ENCODE measurements at places on chromosomes 3 and 15. TPM values are rescaled to one million over a fixed set of nuclear protein-coding genes. Genes with fewer than 3 reads are reported as not detected.

The OXTR gene
- total RNA-seq: 0.63 TPM

The PAK6 gene
- 0.12 TPM for total RNA-seq

The GRM2 gene
- total RNA-seq: not detected

The XCR1 gene
- not detected for total RNA-seq

The CSPG4 gene
- 24.7 TPM for total RNA-seq

DNA sequence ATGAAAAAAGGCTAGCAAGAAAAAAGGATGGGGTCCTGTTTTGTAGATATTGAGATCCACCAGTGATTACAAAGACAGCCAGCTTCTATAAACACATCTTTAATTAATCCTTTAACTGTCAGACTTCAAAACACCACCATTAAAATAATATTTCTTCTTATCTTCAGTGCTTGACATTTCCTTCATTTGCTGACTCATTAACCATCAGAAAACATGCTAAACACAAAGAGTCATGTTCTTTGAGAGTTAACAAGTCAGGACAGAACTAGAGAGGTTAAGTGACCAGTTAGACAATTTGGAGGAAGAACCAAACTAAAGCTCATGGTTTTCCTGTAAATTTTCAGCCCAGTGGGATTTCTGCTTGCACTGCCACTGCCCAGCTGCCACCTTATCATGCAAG lies 111.4 kb downstream of the MEIS2 start:
- DNase-seq: no peak

DNA sequence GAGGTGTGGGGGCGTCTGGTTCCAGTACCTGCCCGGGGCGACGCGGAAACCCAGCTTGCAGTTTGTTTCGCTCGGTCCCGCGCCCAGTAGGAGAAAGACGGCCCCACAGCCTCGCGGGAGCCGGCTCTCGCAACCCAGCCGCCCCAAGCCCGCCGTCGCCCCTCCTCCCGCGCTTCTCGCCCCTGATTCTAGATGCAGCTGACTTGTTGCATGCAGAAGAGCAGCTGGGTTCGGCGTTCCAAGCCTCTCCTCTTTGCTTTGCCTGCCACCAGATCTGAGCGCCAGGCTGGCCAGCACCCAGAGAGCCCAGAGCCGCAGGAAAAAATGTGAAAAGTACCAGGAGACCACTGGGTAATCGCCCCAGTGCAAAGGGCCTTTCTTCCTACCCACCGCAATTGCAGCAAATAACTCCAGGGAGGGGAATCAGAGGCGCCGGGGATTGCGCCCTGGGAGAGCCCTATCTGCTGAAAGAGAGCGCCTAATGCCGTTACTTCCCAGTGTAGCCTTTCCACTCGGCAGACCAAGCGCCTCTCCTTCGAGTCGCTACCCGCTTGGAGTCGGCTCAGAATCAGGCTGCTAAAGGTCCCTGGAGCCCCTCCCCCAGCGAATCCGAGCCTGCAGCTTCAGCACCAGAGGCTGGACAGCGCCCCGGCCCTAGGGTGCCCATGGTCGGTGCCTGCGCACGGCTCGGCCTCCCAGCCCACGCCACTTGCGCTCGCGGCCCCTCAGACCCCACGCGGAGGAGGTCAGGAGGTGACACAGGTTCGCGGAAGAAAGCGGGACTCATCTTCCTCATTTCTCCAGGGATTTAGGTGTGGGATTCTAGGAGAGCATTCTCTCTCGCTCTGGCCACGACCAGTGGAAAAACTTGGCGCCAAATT lies 15.7 kb upstream of the AEN start:
- peak; percentile 40 for DNase-seq

GRCh38 chr3:113193288-113193687 lies 18.1 kb upstream of the BOC start:
- DNase-seq: no peak

- no peak for DNase-seq
Observed at GRCh38 chr15:85172846-85173490, 191.3 kb downstream of the PDE8A start.

DNA sequence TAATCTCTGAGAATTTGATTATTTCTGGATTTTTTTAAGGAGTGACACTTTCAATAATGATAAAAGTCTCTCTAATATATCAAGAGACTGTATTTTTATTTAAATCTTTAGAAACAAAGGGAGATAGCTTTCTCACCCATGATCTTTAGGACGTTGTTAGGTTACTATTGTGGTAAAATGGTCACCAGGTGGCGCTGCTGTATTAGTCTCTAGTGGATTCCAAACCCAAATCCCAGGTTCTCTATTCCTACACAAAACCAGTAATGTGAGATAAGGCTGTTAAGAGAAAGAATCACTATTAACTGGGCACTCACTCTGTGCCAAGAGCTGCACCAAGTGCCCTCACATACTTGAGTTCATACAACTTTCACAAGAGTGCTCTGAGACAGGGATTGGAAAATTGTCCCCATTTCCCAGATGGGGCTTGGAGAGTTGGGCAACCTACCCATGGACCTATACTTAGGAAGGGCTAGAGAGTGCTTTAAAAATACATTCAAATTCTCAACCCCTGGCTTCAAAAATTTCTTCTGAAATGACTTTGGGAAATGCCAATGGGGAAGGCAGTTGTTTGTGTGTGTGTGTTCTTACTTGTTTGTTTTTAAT lies 593.4 kb upstream of the TGFBR2 start:
- DNase-seq: peak; percentile 58

GRCh38 chr15:73398861-73399260 lies 30.1 kb upstream of the HCN4 start:
- DNase-seq: no peak

GRCh38 chr3:33722191-33722590 lies 4.1 kb upstream of the CLASP2 start:
- no peak for DNase-seq

- DNase-seq: no peak
Observed at GRCh38 chr3:128936341-128936740, 56.9 kb downstream of the ACAD9 start.

DNA sequence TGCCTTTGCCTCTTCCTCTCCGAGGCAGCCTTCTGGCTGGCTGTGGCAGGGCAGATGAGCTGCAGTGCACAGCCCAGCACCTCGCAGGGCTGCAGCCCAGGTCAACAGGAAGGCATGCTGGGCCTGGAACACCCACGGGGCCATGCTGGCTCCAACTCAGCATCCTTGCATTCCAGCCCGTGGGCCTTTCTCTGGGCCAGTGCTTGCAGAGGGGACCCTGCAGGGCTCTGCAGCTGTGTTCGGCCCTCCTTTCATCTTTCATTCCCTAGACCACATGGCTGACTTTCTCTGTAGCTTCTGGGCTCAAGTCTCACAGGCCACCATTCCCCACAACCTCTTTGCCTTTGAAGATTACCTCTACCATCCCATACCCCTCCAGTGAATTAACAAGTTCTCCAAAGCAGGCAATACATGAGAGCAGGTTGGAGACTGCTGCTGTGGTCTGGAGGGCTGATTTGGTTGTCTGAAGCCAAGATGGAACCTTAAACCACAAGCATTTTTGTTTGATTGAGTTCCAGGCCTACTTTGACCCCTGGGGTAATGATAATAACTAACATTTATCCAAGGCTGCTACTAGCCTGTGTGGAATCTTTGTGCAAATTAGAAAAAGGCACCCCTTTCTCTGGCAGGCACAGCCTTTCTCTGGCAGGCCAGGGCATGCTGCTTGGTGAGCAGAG lies 5.9 kb downstream of the FAM131A start:
- no peak for DNase-seq

- DNase-seq: peak; percentile 54
Observed at GRCh38 chr3:71064291-71064955, 519.1 kb downstream of the FOXP1 start.

DNA sequence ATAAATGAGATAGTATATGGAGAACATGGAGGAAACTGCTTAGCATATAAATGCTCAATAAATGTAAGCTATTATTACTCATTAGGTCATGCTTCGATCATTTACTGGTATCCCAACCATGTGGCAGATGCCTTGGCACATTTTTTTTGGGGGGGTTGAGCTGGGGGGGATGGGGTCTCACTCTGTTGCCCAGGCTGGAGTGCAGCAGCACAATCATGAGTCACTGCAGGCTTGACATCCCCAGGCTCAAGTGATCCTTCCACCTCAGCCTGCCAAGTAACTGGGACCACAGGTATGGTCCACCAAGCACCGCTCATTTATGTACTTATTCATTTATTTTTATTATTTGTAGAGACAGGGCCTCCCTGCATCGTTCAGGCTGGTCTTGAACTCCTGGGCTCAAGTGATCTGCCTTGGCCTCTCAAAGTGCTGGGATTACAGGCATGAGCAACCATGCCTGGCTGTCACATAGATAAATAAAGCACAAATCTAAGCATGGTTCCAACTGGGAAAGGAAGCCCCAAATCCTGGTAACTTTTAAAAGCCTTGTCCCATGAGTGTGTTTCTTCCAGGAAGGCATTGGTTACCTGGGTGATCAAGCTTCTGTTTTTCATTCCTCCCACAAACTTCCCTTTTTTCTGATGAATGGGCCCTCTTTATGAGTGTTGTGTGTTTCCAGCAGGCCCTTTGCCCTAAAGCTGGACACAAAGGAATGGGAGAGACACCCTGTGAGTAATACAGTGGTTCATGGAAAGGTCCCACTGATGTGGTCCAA lies 147.4 kb upstream of the UMPS start:
- peak; percentile 30 for DNase-seq

GRCh38 chr3:149763565-149764195 lies 11.4 kb upstream of the COMMD2 start:
- DNase-seq: no peak
